ENCODE measurements at places on chromosomes 11 and 22.

DNA sequence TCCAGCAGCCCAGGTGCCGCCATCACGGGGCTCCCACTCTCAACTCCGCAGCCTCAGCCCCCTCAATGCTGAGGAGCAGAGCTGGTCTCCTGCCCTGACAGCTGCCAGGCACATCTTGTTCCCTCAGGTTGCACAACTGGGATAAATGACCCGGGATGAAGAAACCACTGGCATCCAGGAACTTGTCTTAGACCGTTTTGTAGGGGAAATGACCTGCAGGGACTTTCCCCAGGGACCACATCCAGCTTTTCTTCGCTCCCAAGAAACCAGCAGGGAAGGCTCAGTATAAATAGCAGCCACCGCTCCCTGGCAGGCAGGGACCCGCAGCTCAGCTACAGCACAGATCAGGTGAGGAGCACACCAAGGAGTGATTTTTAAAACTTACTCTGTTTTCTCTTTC is at the start of gene SAA1:
Gene SAA1, plus strand, starts transcription at position 316 of the 400 bp plus-strand sequence. CDS start 624 bp downstream, outside the sequence.
- DNase-seq, result no peak

- DNase-seq, result peak; percentile 63
Observed at GRCh38 chr11:77126861-77127234, 1.2 kb upstream of the MYO7A start.

DNA sequence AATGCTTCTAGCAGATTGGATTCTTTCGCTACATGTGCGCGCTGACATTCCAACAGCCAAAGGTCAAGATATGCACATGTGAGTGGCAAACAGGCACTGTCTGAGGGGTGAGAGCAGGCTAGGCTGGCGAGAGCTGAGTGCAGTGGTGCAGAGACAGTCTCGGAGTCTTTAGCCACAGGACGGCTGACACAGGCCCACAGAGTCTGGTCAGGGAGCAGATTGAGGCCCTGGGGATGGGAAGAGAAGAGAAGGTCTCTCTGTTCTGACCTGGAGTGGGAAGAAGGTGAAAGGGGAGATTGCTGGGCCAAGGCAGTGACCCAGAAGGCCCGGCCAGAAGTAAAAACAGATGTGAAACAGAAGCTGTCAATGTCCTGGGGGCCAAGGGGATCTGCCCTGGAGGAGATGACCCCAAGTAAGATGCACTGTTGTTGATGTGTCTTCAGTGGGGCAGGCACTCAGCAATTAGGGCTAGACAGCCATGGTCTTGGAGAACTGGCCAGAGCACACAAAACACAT is 197.8 kb downstream of the ETS1 start:
- DNase-seq, result no peak

GRCh38 chr11:44193856-44194255 is 98.4 kb downstream of the EXT2 start:
- no peak for DNase-seq

- no peak for DNase-seq
Observed at GRCh38 chr22:26342745-26343410, 86.2 kb upstream of the ASPHD2 start.

GRCh38 chr11:46711303-46711702 is 7.7 kb upstream of the F2 start:
- DNase-seq, result no peak

DNA sequence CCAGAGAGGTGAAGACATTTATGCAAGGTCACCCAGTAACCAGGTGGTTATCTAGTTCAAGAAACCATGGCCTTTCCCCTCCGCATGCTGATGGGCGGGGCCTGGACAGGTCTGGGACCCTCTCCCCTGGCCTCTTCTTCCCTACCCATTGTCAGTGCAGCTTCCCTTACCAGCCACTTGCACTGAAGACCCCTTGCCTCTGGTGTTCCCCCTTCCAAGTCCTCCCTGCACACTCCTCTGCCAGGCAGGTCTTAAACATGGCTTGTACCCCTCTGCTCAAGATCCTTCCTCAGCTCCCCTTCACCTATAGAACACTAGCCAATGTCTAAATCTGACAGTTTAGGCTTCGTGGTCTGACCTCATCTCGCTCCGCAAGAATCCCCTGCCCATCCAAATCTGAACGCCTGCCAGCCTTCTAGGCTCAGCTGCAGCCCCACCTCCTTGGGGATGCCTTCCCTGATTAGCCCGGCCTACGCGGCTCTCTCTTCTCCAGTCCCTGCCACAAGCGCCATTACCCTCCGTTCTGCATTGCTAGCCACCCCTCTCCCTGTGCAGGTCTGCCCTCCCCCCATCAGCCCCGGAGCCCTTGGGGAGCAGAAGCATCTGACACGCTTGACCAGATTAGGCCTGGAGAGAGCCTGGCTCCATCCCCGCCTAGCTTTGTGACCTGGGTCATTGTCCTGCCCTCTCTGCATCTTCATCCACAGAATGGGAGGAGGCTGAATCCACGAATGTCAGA is 213.8 kb downstream of the DSCAML1 start:
- DNase-seq, result peak; percentile 87

GRCh38 chr11:65764434-65764833 is 16.3 kb downstream of the AP5B1 start:
- no peak for DNase-seq

- DNase-seq, result no peak
Observed at GRCh38 chr11:121814962-121815361, 301.1 kb downstream of the BLID start.

GRCh38 chr22:47370448-47371262 is 608.2 kb downstream of the TBC1D22A start:
- DNase-seq, result no peak

- no peak for DNase-seq
Observed at GRCh38 chr11:73838443-73839122, 38.1 kb downstream of the COA4 start.

- no peak for DNase-seq
Observed at GRCh38 chr11:131914361-131914774, 544.0 kb downstream of the NTM start.

DNA sequence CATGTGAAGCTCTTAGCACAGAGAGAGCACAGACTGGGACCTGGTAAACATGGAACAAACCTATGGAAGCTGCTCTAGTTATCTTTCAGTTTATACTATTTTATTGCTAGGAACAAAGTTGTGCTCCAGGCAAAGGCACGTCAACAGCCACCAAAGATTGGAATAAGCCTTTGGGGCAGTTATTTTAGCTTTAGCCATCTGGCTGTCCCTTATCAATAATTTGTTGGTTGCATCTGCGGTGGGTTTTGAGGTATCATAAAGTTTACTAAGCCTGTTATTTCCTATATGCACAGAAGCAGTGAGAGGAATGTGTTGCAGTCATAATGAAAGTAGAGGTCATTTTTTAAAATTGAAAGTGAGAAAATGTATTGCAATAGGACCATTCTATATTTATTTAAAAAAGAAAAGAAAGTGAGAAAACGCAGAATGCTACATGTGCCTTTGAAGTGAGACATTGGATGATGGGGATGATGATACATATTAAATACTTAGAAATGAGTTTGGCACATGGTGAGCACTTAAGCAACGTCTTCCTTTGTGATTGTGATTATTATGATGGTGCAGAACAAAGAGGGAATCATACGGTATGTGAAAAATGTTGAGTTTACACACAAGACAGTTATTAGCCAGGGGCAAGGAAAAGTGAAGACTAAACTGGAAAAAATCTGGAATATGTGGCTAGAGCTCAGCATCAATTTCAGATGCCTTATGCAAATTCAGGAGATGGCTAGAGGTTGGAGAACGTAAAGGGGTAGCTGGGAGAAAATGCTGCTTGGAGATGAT is 58.3 kb downstream of the PRR5L start:
- no peak for DNase-seq

DNA sequence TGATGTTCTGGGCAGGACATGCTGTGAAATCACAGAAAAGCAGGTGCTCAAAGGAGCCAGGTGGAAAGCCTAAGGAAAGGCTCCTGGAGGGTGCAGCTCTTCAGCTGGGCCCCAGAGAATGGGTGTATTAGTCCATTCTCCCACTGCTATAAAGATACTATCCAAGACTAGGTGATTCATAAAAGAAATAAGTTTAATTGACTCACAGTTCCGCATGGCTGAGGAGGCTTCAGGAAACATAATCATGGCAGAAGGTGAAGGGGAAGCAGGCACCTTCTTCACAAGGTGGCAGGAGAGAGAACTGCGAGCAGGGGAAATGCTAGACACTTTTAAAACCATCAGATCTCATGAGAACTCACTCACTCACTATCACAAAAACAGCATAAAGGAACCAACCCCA is 43.1 kb upstream of the DEUP1 start:
- DNase-seq, result no peak

DNA sequence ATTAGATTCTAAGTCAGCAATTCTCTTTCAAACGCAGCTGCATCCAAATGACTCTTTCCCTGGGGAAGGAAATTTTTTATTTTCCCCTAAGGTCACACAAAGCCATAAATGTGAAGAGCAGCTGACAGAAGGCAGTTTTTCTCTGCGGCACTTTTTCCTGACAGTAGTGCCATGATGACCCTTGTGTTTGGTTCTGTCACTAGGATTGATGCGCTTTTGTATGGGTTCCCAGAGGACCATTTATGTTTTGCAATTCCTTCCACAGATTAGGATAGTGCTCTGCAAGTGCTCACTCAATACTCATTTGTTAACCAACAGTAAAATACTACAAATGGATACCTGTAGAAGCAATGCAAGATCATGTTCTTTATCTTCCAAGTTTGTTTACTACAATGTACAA is 359.6 kb upstream of the CTSC start:
- DNase-seq, result no peak

- DNase-seq, result no peak
Observed at GRCh38 chr11:114725623-114726022, 47.3 kb downstream of the NXPE2 start.

DNA sequence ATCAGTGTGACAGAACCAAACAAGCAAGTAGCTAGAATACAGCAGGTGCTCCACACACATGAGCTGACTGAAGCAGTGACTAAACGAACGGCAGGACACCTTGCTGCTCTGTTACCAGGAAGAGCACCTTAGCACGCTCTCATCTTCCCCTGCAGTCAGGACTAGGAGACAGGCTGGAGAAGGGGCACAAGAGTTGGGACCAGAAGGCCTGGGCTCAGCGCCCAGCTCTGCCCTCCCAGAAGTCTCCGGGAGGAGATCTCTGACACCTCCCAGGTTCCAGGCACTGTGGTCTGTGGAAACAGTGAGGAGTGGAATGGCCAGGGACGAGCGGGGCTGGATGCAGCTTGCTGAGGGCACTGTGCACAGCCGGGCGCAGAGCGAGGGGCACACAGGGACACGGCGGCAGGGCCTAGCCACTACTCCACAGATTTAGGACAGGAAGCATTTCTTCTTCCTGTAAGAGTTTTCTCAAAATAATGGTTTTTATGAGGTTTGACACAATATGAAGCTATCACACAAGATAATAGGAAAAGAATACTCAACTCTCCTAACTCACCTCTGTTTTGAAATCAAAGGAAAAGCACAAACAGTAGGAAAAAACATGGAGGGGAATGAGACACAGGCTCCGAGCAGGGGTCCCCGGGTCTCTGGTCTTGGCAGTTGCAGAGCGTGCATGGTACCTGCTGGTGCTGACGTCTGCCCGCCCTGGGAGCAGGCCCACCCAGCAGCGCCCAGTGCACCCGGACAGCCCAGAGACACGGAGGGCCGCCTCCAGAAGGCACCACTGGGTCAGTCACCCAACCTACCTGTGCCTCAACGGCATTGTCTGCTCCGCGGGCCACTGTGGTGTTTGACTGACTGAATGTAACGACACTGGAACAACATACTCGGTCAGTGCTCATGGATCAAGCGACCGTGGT is 67.6 kb downstream of the NCAPD3 start:
- no peak for DNase-seq
